ENCODE measurements at places on chromosomes 6 and 20.

DNA sequence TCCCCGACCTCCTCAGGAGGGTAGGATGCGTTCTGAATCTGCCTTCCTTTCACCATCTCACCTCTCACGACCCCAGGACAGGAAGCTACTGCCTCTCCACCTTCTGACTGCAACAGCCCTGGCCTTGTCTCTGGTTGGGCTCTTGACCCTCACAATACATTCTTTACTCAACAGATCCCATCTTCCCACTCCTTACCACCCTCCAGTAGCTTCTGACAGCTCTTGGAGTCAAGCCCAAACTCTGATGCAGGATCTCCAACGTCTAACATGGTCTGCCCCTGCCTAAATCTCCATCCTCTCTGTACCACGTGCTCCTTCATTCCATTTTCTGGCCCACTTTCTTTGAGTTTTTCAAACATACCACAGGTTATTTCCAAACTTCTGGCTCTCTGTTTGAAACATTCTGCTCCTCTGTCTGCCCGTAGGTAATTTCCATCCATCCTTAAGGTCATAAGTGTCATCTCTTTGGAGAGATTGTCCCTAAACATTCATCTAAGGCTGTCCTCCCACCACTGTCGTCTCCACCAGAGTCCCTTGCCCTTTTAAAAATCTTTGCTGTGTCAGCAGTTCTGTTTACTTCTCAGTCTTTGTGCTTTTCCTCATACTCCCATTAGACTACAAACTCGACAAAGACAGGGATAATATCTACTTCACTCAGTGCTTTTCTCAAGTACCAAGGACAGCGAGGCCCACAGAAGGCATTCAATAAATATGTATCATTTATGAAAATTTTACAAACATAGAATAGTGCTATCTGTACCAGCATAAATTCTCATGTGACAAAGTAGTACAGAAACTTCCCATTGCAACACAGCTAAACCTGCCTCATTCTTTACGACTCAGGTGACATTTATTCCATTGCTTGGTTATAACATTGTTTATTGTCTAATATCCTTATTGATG, 73.6 kb downstream of the BCAS1 start:
- DNase-seq = no peak

DNA sequence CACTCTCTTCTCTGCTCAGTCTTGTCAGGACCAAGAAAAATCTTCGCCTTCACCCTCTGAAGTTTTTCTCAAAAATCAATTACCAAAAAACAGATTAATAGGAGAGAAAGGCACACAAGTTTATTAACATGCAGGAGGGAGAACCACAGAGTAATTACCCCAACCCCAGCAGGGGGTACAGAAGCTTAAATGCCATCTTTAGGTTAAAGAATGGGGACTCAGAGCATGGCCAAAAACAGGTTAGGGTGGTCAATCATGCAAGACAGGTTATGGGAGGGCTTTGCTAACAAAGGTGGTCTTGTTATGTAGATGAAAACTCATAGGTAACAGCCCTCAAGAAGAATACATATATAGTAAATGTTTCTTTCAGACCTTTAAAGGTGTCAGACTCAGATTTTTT, 100.5 kb upstream of the BTN3A2 start:
- no peak for DNase-seq

GRCh38 chr6:16578695-16579285, 182.5 kb downstream of the ATXN1 start:
- DNase-seq = no peak

DNA sequence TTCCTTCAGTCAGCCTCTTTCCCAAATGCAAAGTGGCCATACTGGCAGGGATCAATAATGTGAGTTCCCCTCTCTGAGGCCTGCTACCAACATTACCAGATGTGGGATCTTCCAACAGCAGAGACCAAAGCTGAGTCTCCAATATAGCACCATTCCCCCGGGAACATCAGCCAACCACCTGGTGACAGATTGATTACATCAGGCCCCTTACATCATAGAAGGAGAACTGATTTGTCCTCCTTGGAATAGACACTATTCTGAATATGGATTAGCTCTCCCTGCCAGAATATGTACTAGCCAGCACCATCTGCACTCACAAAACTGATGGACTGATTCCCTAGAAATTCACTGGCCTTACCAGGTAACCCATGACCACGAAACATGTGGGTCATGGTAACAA, 61.9 kb upstream of the CARMIL1 start:
- no peak for DNase-seq

- DNase-seq = peak; percentile 85
Measured at GRCh38 chr6:31660381-31661261, at the start of gene C6orf47. C6orf47 (minus strand) TSS chr6:31660778; CDS start chr6:31659947, 831 bp downstream.

- DNase-seq = no peak
Measured at GRCh38 chr6:96301781-96302180, 219.8 kb upstream of the UFL1 start.
